Type B pancreatic cell (in vitro differentiated cells): ENCODE measurements at places on chromosomes 5 and 9.

DNA sequence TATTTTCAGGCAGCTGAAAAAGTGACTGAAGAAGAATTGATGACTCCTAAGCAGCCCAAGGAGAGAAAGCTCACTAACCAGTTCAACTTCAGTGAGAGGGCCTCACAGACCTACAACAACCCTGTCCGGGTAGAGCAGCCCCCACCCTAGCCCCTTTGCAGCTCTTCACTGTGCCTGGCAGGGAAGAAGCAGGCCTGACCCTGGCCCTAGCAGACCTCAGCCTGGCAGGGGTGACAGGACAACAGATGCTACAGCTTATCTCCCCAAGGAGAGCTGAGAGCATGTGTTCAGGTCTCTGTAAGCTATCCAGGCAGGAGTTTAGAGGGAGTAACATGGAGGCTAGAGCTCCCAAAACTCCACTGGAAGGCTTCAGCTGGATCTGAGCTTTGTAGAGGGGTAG is 31.8 kb downstream of the DNAI1 start:
- DNase-seq: no peak

DNA sequence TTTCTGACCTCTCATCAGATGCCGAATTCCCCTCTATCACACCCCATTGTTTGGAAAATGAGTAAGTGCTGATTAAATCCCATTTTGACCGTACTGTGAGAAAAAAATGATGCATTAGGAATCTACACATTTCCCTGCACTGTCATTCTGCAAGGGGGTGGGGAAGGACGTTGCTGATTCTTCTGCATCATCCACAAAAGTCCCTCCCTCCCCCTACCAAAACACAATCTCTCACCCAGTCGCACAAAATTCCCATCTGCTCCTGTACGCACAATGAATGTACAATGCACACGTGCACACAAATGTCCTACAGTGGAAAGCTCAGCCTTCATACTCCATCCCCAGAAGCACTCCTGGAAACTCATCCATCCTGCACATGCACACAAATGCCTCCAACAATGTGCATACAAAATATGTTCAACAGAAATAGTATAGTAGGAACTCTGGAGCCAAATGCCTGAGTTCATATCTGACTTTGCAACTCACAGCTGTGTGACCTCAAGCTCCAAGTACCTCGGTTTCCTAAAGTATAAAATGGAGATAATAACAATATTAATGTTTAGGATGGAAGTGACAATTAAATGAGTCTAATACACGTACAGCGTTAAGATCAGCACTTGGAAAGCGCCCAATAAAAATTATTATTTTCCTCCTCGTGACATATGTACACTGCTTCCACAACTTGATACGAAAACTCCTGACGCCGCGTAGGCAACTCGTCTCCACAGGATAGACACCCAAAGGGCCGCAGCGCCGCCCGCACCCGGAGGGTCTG is 809 bp downstream of the TNIP1 start:
- no peak for DNase-seq

GRCh38 chr9:19200229-19200628 is 30.3 kb upstream of the DENND4C start:
- no peak for DNase-seq

DNA sequence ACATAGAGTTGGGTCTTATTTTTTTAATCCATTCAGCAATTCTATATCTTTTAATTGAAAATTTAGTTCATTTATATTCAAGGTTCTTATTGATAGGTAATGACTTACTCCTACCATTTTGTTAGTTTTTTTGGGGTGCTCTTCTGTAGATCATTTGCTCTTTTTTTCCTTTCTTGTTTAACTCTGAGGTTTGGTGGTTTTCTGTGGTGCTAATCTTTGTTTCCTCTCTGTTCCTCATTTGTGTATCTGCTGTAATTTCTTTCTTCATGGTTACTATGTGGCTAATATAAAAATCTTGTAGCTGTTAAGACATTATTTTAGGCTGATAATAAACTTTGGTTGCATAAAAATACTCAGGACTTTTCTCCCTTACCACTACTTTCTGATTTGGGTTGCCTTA is 181.6 kb upstream of the DMRTA1 start:
- no peak for DNase-seq

- DNase-seq: no peak
These were observed 82.0 kb upstream of the TRIM32 start for GRCh38 chr9:116605060-116605459.

DNA sequence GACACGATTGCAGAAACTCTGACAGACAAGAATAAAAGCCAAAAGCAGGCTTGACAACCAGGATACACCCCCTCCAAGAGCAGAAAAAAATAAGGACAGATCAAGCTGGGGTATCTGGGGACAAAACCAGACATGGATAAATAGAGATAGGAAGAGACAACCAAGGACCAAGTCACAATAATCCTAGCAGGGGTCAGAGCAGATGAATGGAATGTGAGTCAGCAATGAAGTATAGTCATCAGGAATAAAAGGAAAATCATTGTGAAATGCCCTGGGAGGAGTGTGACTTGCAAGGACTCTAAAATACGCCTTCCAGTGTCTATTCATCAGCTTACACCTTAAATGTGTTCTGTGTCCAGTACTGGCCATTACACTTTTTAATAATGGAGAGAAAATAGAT is 206.8 kb downstream of the CAAP1 start:
- no peak for DNase-seq

- DNase-seq: no peak
These were observed 494.9 kb upstream of the MEF2C start for GRCh38 chr5:89377767-89378455.

DNA sequence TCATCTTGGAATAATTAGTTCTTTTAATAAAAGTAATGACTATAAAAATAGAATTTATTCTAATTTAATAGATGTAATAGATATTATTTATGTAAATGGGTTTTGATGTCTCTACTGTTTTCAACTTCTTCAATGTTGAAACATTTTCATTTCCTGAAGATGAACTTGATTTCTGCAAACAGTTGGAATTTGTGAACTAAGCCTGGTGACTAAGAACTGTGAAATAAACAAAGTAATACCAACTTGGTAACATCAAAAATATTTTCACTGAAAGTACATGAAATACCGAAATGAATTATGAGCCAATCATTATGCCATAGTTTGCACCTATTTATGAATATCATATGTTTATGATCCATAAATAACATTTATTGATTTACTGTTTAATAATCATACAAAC is 143.8 kb upstream of the FGF10 start:
- DNase-seq: no peak

DNA sequence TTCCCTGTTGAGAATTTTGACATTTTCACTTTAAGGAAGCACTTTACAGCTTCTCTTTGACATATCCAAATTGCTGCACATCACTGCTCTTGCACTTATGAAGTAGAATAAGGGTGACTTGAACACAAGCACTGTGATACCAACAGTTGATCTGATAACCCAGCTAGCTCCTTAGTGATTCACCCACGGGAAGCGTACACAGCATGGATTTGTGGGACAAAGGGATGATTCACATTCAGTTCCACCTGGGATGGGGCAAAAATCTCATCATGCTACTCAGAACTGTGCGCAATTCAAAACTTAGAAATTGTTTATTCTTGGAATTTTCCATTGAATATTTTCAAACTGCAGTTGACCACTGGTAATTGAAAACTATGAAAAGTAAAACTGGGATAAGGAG is 1565.5 kb upstream of the CDH9 start:
- DNase-seq: no peak

DNA sequence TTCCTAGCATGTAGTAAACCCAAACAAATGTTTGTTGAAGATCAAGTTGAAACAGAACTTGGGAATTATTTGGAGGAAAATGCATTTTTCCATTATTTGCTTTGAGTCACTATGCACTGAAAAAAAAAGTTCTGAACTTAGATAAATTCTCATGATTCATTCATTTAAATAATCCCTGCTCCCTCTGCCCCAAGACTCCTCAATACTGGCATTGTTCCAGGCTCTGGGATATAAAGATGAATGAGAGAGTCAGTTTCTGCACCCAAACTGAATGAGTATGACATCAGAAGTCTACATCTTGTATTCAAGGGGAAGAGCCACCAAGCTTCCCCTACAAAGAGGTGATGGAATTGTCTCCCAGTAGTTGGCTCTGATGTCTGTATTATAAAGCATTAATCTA is 123.9 kb downstream of the SEC61B start:
- DNase-seq: no peak

- no peak for DNase-seq
These were observed 79.2 kb downstream of the DPYSL3 start for GRCh38 chr5:147430628-147431027.

DNA sequence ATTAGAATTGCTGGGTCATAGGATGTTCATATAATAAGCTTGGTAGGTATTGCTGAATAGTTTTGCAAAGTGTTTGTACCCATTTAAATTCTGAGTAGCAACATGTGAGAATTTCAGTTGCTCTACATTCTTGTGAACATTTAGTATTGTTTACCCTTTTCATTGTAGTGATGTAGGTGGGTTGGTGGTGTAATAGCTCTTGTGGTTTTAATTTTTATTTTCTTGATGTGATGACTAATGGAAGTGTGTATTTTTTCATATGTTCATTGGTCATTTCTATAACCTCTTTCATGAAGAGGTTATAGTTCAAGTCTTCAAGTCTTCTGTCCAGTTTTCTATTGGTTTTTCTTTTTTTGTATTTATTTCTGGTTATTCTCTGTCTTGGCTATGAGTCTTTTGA is 34.4 kb downstream of the RASA1 start:
- no peak for DNase-seq

DNA sequence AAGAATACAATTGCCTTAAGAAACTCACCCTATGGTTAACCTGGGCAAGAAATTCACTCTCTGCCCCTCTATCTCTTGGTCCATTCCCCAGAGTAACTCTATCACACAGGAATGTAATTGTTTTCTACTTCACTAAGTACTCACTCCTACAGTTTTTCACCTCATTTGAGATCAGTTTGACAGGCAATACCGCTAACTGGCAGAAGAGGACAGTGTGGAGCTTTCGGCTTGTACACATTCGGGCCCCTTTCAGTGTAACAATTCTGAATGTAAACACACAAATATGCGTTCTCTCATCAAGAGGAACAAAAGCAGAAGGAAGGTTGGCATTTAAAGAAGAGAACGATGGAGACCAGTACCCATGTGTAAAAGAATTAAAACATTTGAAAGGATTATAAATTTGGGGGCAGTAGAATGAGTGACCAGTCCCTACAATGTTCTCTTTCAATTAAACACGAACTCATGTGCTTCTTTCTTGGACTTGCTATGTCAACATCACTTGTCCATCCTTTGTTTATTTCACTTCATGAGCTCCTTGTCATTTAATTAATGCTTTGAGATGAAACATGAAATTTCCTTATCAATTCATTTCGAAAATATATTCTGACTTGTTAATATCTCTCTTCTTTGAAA is 188.5 kb upstream of the GRAMD2B start:
- no peak for DNase-seq

- DNase-seq: no peak
These were observed 388.2 kb downstream of the SPATA31D1 start for GRCh38 chr9:82376677-82377232.

DNA sequence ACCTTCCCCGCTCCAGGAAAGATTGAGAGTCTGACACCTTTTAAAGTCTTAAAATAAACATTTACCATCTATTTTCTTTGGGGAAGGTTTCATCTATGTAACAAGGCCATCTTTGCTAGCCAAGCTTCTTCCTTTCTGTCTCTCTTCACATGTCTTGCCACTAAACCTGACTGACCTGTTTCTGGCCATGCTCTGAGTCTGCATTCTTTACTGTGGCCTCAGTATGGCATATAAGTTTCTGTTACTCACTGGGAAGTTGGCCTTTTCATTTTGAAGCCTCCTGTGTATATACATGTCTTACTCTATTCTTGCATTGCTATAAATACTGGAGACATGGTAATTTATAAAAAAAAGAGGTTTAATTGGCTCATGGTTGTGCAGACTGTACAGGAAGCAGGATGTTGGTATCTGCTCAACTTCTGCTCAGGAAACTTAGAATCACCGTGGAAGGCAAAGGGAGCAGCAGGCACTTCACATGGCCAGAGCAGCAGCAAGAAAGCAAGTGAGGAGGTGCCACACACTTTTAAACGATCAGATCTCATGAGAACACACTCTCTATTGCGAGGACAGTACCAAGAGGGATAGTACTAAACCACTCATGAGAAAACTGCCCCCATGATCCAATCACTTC is 48.1 kb downstream of the KCNV2 start:
- DNase-seq: no peak

GRCh38 chr5:56350011-56350596 is 117.0 kb upstream of the ANKRD55 start:
- DNase-seq: no peak

GRCh38 chr5:173915310-173916014 is 27.3 kb downstream of the CPEB4 start:
- no peak for DNase-seq

DNA sequence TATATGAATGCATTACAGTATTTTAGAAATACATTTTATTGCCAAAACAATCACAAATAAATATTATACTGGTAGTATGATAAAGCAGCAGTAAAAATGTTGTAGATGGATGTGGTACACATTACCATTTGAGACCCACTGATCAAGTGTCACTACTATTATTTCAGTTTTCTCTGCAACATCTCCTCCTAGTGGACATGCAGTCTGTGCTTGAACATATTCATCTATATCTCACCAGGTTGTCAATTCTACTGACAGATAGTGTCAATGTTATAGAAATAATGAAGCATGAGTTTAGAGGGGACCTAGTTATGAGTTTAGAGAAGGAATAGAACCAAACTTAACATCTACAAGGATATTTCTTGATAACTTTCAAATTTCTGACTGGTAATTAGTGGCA is 39.2 kb upstream of the ELOVL7 start:
- DNase-seq: no peak

GRCh38 chr5:90113108-90113507 is 296.4 kb downstream of the CETN3 start:
- DNase-seq: no peak

GRCh38 chr5:177468329-177468684 is 5.1 kb downstream of the DBN1 start:
- DNase-seq: no peak

GRCh38 chr5:138884554-138884953 is 9.4 kb upstream of the LRRTM2 start:
- no peak for DNase-seq

DNA sequence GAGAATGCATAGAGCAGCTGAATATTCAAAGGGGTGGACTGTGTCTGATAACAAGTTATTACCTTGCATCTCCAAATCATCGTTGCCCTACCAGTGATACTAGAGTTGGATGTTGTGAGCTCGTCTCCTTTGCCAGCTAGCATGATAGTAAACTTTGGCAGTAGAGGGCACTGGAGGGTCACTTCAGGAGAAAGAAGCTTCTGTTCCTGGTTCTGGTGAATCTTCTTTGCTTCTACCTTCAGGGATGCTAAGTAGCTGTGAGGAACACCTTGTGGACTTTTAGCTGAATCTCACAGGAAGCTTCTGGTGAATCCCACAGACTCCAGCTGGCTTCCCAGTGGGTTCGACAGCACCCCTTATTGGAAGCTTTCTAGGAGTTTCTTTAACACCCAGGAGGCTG is 626.6 kb upstream of the SGCD start:
- DNase-seq: no peak

- DNase-seq: no peak
These were observed 71.4 kb upstream of the STXBP1 start for GRCh38 chr9:127540664-127541041.

GRCh38 chr5:173775261-173776197 is 112.6 kb upstream of the CPEB4 start:
- no peak for DNase-seq

GRCh38 chr9:107969727-107970126 is 480.2 kb upstream of the KLF4 start:
- DNase-seq: no peak
